ENCODE measurements at places on chromosomes 3 and 15.
A peak's percentile ranks its signal among the peaks of the same experiment; 100 is the strongest.

GRCh38 chr3:69324362-69325025 lies 61.4 kb downstream of the FRMD4B start:
- DNase-seq = no peak

DNA sequence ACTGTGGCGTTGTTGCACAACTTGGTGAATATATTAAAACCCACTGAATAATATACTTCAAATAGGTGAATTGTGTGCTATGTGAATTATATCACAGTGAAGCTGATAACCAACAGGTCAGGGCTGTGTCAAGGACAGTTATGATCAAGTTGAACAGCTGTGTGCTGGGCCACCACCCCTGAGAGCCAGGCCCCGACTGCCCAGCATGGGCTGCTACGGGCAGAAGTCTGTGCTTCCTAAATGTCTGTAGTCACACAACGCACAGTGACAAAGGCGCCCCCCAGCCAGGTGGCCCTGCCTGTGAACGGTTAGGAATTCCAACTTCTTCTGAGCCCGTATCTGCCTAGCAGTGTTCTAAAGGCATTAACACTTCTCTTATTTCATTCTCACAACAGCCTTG lies 32.8 kb downstream of the TKT start:
- DNase-seq = no peak

GRCh38 chr15:28093752-28094535 lies 5.2 kb downstream of the OCA2 start:
- DNase-seq = no peak

GRCh38 chr3:156665291-156665690 lies 9.1 kb upstream of the TIPARP start:
- no peak for DNase-seq

- DNase-seq = no peak
Measured at GRCh38 chr3:34258271-34258998, 460.0 kb downstream of the PDCD6IP start.

GRCh38 chr3:139304383-139304782 lies 39.4 kb upstream of the MRPS22 start:
- DNase-seq = no peak

- peak; percentile 70 for DNase-seq
Measured at GRCh38 chr15:29668120-29668602, 154.1 kb downstream of the TJP1 start.

DNA sequence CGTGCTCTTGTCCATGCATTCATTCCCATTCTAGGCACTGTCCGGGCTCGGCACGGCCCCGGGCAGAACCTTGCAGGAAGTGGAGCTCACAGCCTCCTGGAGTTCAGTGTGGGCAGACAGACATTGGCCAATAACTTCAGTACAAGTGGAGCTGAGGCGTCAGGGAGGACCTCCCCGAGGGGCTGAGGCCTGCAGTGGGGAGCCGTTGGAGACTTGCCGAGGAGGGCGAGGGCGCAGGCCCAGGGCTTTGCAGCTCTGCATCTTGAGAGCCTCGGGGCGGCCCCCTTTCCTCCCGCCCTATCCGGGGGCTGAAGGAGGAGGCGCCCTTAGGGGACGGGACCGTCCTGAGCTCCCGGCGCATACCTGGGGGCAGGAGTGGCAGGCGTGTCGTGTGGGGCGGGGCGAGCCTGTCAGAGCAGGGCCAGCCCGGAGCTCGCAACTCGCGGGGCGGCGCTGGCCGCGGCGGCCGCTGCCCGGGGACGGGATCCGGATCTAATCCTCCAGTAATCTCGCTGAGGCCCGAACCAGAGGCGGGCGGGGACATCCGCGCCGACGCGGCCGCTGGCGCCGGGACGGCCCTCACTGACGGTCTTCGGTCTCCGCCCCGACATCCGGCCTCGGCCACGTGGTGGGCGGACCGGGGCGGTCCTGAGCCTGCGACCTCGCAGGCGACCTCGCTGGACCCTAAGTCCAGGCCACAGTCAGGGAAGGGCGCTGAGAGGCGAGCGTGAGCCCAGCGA lies at the start of gene ACY1:
ACY1 (plus strand) TSS at position 698 of the 740 bp plus-strand sequence. CDS start 530 bp downstream, outside the sequence.
- DNase-seq = peak; percentile 61

DNA sequence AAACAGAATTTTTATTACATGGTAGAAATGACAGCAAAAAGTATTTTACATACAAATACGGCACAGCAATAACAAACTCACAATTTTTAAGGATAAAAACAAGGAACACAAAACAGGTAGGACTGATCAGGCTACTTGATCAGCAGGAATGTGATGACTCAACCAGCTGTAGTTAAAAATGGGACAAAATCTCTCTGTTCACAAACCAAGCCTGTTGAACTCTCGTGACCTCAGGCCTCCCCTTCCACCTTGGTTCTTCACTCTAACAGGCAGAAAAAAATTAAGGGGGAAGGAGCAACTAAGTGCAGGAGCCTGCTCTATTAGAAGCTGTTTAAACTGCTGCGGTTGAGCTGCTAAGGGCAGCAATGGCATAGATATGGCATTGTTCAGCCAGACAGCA lies 18.7 kb downstream of the FBXL22 start:
- no peak for DNase-seq

DNA sequence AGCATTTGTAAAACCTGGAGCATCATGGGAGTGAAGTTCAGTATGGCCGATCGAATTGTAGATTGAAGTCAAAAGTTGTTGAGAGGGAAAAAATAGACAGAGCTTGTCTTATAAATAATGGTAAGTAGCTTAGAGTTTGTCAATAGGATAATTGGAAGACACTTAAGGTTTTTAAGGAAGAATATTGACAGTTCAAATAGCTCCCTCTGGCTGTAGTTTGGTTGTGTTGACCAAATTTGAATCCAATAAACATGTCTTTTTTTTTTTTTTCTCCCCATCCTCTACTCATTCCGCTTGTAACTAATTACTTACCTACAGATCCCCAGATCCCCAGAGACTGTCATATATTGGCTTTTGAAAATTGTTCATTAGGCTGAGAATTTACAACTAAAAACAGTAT lies 677.0 kb downstream of the AGBL1 start:
- DNase-seq = no peak

DNA sequence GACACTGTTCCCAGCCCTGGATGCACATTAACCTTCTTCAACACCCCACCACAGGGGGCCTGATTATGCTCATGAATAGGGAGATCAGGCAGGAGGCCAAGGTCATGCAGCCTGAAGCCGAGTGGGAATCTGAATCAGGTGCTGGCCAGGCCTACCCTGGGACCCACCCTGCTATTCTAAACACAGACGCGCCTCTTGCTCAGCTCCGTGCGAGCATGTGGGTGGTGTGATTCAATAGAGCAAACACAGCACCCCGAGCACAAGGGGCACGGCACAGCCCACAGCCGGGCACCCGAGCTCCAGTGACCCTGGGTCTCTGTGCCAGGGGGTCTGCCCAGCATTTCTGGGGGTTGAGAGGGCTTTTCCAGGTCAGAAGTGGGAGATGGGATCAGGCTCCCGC lies 24.6 kb upstream of the GRIP2 start:
- no peak for DNase-seq

GRCh38 chr3:102189541-102189940 lies 245.3 kb upstream of the ZPLD1 start:
- no peak for DNase-seq

DNA sequence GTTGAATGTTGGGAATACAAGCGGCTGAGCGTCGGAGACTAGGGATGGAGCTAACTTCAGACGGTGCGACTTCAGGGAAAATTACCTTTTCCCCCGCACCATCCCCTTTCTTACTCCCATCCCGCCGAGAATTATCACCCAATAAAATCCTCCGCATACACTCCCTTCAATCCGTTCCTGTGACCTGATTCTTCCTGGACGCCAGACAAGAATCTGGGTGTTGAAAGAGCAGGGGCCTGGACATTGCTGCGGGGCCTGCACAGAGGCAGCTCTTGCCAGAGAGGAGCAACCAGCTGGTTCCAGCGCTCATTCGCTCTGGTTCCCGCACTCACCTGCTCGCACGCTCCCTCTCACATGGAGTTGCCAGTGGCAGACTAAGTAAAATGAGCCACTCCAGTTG lies 241.9 kb downstream of the ALCAM start:
- DNase-seq = no peak

DNA sequence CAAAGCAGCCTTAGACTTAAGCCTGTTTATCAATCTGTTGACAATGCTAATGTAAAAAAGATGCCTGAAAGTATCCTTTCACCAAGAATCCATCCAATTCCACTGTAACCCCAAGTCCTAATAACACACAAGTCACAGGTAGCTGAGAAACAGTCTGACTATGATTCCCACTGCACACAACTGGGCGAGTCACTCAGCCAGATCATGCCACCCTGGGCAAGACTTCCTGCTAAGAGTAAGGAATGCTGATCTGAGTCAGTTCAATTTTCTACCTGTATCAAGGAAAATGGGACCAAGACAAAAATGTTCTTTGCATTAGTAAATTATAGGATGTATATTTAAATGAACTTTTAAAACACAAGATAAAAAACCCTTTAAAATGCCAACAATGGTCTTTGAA lies 33.3 kb downstream of the NPTN start:
- no peak for DNase-seq
